ENCODE measurements at places on chromosomes 7 and 10.

GRCh38 chr10:19212590-19212989 lies 164.0 kb downstream of the MALRD1 start:
- no peak for DNase-seq

GRCh38 chr10:43293677-43294057 lies 26.8 kb upstream of the RASGEF1A start:
- no peak for DNase-seq

DNA sequence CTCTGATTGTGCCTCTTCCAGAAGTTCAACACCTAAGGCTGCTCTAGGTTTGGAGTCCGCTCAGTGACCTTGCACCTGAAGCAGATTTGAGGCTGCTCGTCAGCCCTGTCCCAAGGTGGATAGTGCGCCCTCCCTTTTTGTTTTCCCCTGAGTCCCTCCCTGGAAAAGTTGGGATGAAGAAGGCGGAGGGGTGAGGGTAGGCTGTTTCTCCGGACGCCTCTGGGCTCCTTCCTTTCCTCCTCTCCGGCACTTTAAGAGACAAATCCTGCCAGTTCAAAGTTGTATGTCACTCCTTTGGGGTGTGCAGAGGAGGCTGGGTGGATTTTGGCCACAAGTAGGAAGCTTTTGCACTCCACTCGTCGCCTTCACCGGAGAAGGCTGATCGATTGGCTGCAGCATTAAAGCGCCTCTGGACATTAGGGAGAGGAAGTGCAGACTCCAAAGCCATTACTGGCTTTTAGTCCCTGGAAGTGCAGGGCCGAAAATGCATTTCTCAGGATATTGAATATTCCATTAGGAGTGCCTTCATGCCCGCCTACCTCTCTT lies 81.9 kb upstream of the PRKG1 start:
- DNase-seq, result no peak

- DNase-seq, result peak; percentile 22
Observed at GRCh38 chr7:122588621-122589020, 110.3 kb downstream of the RNF133 start.

DNA sequence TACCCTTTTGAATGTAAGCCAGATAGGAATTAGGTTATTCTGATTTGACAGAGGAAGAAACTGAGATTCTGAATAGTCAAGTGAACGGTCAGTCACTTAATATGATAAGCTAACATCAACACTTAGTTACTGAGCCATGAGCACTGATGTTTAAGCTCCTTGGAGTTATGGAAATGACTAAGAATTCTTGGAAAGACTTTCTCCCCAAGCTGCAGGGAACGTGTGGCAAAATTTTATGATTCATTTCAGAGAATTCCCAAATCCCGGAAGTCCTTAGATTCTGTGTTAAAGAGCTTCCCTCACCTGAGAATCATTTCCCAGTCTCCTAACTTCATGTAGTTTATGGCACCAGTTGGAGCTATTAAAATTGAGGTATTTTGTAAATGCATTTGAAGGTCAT lies 330.9 kb downstream of the XPNPEP1 start:
- DNase-seq, result peak; percentile 5

GRCh38 chr10:9166770-9167169 lies 1112.3 kb downstream of the GATA3 start:
- DNase-seq, result no peak

DNA sequence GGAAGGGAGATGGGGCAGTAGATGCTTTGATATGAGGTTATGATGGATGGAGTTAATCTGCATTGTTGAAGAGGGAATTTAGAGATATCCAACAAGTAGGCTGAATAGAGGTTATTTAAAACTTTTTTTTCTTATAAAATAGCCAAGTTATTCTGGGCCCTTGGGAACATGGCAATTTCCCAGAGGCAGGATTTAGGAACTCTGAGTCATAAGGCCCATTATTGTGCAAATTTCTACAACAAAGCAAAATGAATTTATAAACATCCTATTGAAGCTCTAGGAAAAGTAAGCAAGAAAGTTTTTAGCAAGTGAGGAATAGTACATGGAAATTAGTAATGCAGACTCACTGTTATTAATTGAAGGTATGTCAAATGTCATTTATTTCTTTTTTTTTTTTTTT lies 160.9 kb upstream of the NPY start:
- no peak for DNase-seq

DNA sequence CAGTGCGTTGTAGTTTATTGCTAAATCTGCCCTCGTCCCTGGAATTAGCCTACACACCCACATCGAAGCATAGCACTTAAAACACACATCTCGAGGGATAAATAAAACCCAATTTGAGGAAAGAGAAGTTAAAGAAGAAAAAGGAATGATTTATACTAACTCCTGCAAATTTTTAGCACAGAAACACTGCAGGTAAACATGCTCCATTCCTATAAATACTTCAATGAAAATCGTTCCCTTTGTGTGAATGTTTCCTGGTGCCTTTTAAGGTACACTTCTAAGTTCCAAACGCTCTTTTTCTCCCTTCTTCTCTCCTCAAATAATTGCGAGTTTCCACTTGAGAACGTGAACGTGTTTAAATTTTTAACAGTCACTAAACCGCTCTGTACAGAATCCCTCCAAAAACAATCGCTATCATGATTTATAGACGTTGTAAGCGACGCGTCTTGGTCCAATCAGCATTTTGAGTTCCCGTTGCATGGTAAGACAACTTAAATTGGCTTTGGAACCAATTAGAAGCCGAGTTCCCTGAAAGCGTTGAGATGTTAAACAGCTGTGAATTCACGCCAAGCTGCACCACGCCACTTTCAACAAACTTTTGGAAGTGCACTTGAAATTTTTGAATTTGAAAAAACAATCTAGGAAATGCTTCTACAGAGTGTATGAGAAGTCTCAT lies 12.5 kb upstream of the EBLN1 start:
- peak; percentile 35 for DNase-seq

DNA sequence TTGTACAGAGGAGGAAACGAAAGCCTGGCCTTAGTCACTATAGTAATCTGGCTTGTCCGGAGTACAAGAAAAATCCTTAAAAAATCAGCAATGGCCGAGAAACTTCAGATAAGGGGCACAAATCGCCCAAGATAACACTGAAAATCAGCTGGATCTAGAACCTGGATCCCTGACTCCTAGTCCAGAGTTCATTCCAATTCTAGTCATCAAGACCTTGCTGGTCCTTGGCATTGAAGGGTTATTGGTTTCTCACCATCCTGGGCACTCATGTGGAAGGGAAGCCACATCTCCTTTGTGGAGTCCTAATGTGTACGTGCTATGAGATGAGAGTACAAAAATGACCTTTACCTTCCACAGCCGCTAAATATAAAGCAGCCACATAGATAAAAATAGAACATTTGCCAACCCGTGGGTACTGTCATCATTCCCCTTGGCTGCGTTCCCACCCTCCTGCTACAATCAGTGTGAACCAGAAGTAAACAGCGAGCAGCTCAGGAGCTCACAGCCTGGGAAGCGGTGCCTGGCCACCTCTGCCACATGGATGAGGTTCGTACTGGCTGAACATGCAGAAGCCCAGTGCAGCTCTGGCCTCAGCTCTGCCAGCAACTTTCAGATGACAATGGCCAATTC lies 116.0 kb upstream of the PDLIM1 start:
- DNase-seq, result no peak

DNA sequence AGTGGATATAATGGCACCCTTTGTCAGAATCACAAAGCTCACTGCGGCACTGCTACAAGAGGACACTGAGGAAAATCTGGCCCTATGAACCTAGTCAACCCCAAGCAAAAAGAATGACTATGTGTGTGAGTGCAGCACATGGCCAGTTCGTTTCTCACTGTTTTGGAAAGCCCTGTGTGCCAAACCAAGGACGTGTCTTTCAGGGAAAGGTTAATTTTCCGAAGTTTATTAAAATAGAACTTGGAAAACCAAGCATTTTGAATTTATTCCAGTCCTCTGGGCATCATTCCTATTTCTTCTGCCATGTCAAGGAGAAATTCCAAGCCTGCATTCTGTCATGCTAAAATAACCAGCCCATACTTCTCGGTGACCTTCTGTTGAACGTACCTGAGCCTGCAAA lies 471.8 kb downstream of the PLXDC2 start:
- no peak for DNase-seq

DNA sequence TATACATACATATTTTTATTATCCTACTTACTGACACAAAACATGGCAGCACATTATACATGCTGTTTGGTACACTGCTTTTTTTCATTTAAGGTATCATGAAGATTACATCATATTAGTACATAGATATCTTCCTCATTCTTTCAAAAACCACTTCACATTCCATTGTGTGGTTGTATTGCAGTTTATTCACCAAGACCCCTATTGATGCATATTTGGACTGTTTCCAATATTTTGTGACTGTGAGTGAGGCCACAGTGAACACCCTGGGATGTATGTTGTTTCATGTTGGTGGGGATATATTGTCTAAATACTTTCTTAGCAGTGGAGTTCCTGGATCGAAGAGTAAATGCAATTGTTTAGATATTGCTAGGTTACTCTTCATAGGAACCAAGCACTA lies 39.0 kb downstream of the TFAM start:
- peak; percentile 25 for DNase-seq
